ENCODE measurements at places on chromosomes 7 and 10. TPM values are rescaled to one million over a fixed set of nuclear protein-coding genes. Genes with fewer than 3 reads are reported as not detected.

DNA sequence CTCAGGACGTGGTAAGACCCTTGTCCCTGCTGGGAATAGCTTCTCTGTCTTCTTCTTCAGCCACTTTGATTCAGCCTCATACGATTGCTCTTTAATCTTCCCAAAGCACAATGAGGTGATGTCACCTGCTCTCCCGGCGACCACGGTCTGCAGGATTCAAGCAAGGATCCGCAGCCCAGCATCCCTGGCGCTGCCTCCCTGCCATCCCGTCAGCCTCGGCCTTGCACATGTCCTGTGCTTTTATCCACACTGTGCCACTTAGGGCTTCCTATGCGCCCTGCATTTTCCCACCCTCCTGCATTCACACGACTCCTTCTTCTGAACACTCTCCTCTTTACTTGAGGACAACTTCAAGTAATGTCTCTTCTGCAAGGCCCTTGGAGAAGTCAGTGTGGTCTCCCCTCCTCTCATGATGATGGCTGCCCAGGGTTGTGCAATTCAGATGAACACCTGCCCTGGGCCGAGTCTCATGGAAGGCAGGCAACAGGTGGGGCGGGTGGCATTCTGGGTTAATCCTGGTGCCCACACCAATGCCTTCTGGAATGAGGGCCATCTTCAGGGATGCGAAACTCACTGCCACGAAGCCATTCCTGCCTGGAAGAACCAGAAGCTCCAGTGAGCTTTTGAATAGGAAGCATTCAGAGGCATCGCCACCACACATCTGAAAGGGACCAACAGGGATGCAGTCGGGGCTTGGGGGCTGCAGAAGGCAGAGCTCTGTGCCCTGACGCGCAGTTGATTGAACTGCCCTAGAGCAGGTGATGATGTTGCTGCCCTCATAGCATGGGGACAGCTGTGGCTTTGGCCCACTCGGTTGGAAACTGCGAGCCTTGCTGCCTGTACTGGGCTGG lies 287.5 kb downstream of the GLRX3 start:
- no peak for DNase-seq
- H3K4me1 ChIP-seq: no peaks in the 10 kb centered on the region
- no peak overlapping the region for H3K4me3 ChIP-seq
- no peaks in the 10 kb centered on the region for H3K36me3 ChIP-seq
- H3K27me3 ChIP-seq: peaks cover 7% of the 10 kb centered on the region

GRCh38 chr10:46555713-46556514 lies 544 bp downstream of the GPRIN2 start:
- H3K27ac ChIP-seq: no peak overlapping the region
- DNase-seq: no peak
- no peaks in the 10 kb centered on the region for H3K36me3 ChIP-seq
- peaks cover 6% of the 10 kb centered on the region for H3K4me1 ChIP-seq

GRCh38 chr7:26663874-26664273 lies 200.5 kb downstream of the SKAP2 start:
- no peak overlapping the region for H3K4me3 ChIP-seq
- H3K4me1 ChIP-seq: peaks cover 12% of the 10 kb centered on the region

Gene FAM25A
- total RNA-seq: not detected

Gene SUGCT
- total RNA-seq: 1.5 TPM

All from activated T-cell treated with anti-CD3 and anti-CD28 coated beads, Interleukin-2, amount 50 U/mL, for 72 hours (primary cell).